ENCODE measurements at places on chromosomes 6 and 20. TPM values are rescaled to one million over a fixed set of nuclear protein-coding genes. Genes with fewer than 3 reads are reported as not detected.

Gene SOBP
- 0.16 TPM for total RNA-seq

Gene SPEF1
- not detected for total RNA-seq

Gene GSTA4
- total RNA-seq: 0.55 TPM

Gene CFB
- not detected for total RNA-seq

Gene SLC17A1
- total RNA-seq: 0.71 TPM

Gene LTV1
- 21.7 TPM for total RNA-seq

Gene LATS1
- total RNA-seq: 49.4 TPM

Gene TMEM200A
- 0.50 TPM for total RNA-seq

Gene DPPA5
- total RNA-seq: not detected

Gene HSPA12B
- not detected for total RNA-seq

Gene TCF19
- 7.2 TPM for total RNA-seq
